Right cardiac atrium (tissue), 5 donors: ENCODE measurements at places on chromosomes 3 and 15. TPM values are rescaled to one million over a fixed set of nuclear protein-coding genes. Genes with fewer than 3 reads are reported as not detected.

MCTP2 gene
- total RNA-seq = 0.72 TPM

DNA sequence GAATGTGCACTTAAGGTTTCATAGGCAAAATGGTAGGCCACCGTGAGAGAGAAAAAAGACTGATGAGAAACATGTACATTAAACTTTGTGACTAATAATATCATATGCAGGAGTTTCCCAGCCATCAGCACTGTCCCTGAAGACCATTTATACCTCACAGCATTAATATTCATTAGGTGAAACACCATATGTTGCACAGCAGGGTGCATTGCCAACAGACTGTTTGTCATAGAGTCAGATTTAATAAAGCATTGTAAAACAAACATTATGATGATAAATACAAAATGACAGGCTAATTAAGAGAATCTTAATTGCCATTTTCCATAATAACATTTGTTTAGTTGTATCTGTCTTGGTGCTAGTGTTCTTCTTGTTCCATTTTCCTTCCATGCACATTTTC is 578.3 kb downstream of the EPHA3 start:
- DNase-seq = no peak

- no peak for DNase-seq
These were observed 204.4 kb upstream of the THBS1 start for GRCh38 chr15:39376371-39376909.

DNA sequence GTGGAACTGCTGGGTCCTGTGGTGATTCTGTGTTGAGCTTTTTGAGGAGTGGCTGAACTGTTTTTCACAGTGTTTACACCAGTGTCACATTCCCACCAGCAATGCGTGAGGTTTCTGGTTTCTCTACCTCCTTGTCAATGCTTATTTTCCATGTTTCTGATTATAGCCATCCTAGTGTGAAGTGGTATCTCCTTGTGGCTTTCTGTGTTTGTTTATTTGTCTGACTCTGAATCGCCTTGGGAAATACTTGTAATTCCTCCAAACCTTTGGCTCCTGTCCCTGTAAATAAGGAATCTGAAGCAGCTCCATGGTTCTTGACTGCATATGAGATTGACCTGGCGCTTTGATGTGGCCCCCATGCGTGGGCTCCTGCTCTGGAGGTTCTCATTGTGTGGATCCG is 20.6 kb downstream of the FAN1 start:
- DNase-seq = no peak

GOLGA6L4 gene
- 1.4 TPM for total RNA-seq

MAP2K1 gene
- 45.9 TPM for total RNA-seq

GOLGA6A gene
- total RNA-seq = not detected

DNA sequence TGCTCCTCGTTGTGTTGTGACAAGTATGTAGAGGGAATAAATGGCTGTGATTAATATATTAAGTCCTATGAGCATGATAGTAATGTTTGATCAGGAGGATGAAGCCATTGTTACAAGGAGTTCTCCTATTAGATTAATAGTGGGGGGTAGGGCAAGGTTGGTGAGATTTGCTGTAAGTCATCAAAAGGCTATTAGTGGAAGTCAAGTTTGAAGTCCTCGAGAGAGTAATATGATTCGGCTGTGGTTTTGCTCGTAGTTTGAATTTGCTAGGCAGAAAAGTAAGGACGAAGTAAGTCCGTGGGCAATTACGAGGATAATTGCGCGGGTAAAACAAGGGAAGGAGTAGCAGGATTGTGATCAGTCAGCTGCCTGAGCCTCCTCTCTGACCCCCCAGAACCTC is 26.0 kb upstream of the BUB1B start:
- DNase-seq = no peak

- no peak for DNase-seq
These were observed 28.2 kb downstream of the PPP4R2 start for GRCh38 chr3:73024836-73025235.

GP5 gene
- total RNA-seq = not detected

DNA sequence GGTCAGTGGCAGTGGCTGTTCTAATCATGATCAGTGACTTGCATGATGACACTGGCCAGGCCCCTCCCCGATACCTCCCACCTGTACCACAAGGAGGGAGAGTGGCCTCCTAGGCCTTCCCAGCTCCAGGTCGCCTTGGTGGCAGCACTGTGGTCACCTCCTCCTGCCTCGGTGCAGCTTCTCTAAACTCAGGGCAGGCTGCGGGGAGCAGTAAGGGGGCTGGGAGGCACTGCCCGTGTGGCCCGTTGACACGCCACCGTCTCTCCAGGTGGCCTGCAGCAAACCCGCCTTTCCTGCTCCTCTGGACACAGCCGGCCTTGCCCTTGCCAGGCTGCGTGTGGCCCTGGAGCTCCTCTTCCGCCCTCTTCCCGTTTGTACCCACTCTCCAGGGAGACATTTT is 184.1 kb downstream of the XXYLT1 start:
- DNase-seq = no peak

MPI gene
- 39.1 TPM for total RNA-seq

DNA sequence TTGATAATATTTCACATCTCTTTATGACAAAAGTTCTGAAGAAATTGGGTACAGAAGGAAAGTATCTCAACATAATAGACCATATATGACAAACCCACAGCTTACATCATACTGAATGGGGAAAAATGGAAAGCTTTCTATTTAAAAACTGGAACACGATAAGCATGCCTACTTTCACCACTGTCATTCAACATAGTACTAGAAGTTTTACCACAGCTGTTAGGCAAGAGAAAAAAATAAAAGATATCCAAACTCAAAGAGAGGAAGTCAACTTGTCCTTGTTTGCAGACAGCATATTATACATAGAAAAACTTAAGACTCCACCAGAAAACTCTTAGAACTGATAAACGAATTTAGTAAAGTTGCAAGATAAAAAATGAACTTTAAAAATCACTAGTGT is 40.3 kb downstream of the COPS2 start:
- DNase-seq = no peak

IQCF5 gene
- total RNA-seq = not detected

DNA sequence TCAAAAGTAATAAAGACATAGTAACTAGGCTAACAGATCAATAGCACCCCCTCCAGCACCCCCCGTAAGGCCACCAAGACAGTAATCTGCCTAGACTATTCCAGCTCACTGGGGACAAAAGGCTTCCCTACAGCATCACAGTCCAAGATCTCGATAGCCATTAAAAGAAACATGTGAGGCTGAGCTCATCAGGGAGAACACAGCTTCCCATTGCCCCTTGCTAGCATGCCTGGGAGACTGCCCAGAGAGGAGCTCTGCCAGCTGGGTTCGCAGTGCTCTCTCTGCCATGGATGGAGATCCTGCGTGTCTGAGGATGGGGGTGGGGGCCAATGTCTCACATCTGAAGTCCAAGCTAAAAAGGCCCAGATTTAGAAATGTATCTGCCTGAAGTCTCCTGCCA is 17.8 kb downstream of the LRIG1 start:
- DNase-seq = peak; percentile 73

MFSD1 gene
- 33.7 TPM for total RNA-seq

GRCh38 chr3:4985330-4986174 is 6.3 kb downstream of the BHLHE40 start:
- DNase-seq = no peak

GRCh38 chr3:111244760-111245159 is 173.1 kb downstream of the NECTIN3 start:
- no peak for DNase-seq

DNA sequence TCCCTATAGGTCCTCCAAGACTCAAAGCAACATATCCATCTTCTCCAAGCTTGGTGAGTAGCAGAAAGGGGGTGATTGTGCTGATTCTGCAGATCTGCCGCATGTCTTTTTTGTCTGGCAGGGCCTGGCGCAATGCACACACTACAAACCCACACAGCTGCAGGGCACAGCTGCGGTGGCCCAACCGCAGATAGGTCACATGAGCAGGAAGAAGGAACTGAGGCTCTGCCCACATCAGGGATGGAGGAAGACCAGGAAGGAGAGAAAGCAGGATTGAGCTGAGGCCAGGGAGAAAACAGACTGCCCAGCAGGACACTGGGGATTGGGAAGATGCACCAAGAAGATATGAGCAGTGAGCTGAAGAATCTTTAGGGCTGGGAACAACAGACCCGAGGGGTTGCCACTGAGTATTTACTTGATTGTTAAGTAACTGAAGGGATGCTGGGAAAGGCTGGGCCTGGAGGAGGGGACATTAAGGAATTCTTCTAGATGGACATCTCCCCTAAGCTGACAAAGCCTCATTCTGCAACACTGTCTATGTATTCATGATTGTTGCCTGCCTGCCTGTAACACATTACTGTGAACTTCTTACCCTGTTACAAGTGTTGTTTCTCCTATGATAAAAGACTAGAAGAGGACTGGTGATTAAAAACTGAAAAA is 126.7 kb downstream of the MYLK start:
- DNase-seq = peak; percentile 74

GRCh38 chr3:153290268-153291015 is 128.4 kb downstream of the RAP2B start:
- DNase-seq = no peak

SLC9A9 gene
- total RNA-seq = 8.3 TPM

KY gene
- 3.1 TPM for total RNA-seq

SETD2 gene
- 35.6 TPM for total RNA-seq

- no peak for DNase-seq
These were observed 22.5 kb downstream of the TBC1D2B start for GRCh38 chr15:78054966-78055365.

DNA sequence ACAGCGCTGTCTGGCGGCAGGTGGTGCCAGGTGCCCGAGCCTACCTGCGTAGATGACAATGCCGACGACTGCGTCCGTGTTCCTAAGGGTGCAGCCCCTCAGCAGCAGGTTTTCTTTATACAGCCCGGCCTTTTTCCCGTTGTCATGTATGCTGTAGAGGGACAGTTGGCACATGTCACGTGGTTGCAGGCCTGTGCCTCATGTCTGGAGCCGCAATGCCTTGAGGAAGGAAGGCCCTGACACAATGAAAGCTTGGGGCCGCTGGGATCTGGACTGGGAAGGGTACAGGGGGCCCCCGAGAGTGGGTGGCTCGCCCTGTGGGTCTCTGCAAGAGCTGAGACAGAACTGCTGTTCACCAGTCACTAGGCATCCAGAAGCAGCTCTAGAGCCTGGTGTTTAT is 136.0 kb downstream of the ATP10A start:
- no peak for DNase-seq

SCAMP5 gene
- 10.2 TPM for total RNA-seq

GOLGA8T gene
- 1.8 TPM for total RNA-seq

DNA sequence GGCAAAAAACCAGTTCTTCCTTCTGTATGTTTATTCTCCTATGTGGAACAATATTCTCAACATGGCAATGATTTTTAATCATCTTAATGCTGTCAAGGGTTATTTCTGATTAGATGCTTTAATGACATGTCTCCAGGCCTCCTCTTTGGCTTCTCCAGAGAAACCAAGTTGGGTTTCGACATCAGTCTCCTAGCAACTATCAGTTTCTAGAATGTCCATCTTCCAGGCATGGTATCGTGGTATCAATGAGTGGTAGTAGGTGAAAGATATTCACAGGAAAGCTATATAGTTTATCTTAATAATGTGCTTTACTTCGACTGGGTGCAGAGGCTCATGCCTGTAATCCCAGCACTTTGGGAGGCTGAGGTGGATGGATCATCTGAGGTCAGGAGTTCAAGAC is 128.5 kb downstream of the C3orf70 start:
- no peak for DNase-seq

KBTBD13 gene
- 2.8 TPM for total RNA-seq

ZNF280D gene
- 31.2 TPM for total RNA-seq
